ENCODE measurements at places on chromosomes 1 and 21.

DNA sequence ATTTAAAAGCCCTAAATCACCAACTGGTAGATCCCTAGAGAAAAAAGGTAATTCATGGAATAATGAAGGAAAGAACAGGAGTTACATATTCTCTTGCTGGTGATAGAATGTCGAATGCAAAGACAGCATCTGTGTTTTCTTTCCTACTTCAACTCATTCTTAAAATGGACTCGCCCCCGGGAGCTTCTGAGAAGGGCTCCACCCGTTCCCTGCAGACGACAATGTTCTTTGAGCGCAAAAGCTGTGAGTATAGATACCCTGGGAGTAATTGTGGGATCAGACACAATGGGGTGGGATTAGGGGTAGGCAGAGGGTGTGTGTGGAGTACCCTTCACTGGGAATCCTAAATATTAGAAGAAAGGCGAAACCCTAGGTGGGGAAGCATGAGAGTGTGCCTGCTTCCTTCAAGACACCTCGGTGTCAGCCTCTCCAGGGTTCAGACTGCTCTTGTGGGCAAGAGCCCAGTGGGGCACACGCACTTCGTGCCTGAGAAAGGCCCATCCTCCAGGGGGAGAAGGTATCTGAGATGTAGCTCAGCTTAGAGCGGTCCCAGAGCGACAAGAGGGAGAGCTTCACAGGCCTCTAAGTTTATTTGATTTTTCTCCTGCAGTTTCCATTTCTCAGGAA, 123.3 kb upstream of the DPYD start:
- no peak for DNase-seq

DNA sequence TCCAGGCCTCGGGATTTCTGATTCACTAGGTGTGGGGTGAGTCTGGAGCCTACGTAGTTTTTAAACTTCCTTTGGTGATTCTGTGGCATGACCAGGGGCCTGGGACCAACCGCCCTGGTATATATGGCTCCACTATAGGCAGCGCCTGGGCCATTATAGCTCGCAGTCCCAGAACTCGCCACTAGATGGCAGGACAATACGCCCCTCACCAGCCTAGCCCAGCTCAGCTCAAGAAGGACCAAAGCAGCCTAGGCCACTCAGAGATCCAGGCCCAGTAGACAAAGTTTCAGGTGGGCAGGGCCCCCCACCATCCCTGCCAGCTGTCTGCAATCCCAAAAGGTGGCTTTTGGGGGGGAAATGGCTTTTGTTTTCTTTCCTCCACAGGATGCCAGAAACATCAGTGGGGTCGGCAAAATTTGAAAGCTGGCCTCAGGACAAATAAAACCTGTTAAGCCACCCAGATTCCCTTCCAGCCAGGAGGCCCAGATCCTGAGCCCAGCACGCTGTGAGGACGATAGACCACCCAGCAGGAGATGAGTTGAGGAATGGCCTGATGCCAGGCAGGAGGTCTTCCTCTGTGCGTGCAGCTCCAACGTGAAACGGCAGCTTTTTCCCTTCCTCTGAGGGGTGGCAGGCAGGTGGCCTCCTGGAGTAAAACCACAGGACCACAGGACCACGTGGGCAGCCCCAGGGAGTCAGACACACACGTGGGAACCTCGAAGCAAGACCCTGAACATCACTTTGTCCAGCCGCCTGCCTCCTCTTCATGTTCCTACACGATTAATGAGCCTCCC, 24.8 kb upstream of the TMEM51 start:
- peak; percentile 86 for DNase-seq

GRCh38 chr21:42234041-42234440, 15.1 kb downstream of the ABCG1 start:
- no peak for DNase-seq

- DNase-seq: peak; percentile 64
Measured at GRCh38 chr1:241518476-241519307, 863 bp downstream of the FH start.

DNA sequence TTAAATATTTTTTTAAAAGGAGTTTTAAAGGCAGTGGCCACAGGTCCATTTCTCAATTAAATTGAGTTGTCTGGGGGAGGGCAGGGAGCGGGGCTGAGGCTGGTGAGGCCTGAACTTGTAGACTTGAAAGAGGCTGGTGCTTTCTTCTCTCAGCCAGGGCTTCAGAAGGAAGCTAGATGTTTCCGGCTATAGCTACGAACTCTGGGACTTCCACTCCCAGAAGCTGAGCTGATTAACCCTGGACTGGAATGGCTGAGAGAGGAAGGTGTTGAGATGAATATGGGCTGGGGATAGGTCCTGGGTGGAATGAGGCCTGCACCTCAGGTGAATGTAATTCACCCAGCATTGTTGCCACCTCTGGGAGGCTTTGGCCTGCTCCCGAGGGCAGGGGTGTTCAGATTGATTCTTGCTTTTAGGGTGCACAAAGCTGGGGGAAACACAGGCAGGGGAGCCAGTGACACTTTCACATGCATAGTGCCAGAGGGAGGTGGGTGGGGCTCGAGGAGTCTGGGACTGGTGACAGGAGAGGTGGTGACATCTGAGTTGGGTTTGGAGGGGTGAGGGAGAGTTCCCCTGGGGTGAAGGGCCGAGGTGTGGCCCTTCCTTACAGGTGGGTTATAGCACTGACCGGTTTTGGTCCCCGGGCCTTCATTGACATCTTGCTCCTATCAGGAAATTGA, 18.2 kb downstream of the LDLRAP1 start:
- DNase-seq: no peak
